ENCODE measurements at places on chromosomes 16 and 17. TPM values are rescaled to one million over a fixed set of nuclear protein-coding genes. Genes with fewer than 3 reads are reported as not detected.
A peak's percentile ranks its signal among the peaks of the same experiment; 100 is the strongest.

VWA3A gene
- total RNA-seq: 0.16 TPM

RAI1 gene
- total RNA-seq: 21.3 TPM

GRB7 gene
- 3.5 TPM for total RNA-seq

CES1 gene
- total RNA-seq: not detected

FGF11 gene
- 5.3 TPM for total RNA-seq

CDK5R1 gene
- 22.5 TPM for total RNA-seq

C1QTNF1 gene
- 0.31 TPM for total RNA-seq

HASPIN gene
- total RNA-seq: 23.2 TPM

DNA sequence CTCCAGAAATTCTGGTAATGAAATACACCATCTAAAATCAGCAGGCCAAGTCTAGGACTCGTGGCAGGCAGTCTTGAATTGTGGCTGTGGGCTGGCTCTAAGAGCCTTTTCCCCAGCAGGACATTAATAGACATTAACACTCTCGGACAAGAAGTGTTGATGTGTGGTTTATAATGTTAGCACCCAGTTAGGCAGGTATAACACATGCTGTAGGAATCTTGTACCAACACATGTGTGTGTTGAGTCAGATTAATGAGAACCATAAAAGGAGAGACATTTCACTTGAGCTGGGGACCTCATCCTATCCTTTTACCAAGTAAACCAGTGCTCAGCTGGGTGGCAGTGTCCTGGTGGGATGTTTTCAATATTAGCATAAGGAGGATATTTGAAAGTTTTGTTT lies 264.5 kb downstream of the FTO start:
- no peak overlapping the region for H3K27ac ChIP-seq
- H3K4me1 ChIP-seq: peaks cover 5% of the 10 kb centered on the region
- no peak for DNase-seq
- H3K36me3 ChIP-seq: no peaks in the 10 kb centered on the region
- H3K4me3 ChIP-seq: no peak overlapping the region

- H3K27ac ChIP-seq: no peak overlapping the region
- H3K4me1 ChIP-seq: no peaks in the 10 kb centered on the region
- H3K4me3 ChIP-seq: no peak overlapping the region
- DNase-seq: no peak
Observed at GRCh38 chr16:16143931-16144330, 79.4 kb downstream of the ABCC6 start.

DNA sequence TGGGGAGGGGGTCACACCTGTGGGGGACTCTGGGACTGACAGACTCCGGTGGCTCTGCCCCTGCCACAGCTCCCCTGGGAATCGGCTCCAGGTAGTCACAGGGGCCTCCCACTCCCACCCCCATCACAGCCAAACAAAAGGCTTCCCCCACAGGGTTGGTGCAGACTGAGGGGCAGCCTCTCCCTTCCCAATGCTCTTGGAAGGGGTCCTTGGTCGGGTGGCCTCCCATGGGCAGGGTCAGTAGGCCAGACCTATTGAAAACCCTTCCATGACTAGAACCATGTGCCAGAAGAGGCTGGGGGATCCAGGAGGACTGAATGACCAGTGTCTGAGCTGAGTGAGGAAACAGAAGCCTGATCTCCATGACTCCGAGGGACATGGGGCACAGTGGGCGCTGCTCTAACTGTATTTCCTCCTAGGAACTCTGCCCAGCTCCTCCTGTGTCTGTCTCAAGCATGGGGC lies 28.6 kb downstream of the TK2 start:
- H3K4me3 ChIP-seq: peak overlapping the region; percentile 90
- peaks cover 98% of the 10 kb centered on the region for H3K4me1 ChIP-seq
- H3K27me3 ChIP-seq: no peaks in the 10 kb centered on the region
- peaks cover 2% of the 10 kb centered on the region for H3K36me3 ChIP-seq
- DNase-seq: no peak

GRCh38 chr17:65799869-65800268 lies 238.4 kb upstream of the AXIN2 start:
- peak overlapping the region; percentile 89 for H3K27ac ChIP-seq
- H3K4me3 ChIP-seq: peak overlapping the region; percentile 61
- peaks cover 27% of the 10 kb centered on the region for H3K4me1 ChIP-seq
- no peak for DNase-seq
- peaks cover 12% of the 10 kb centered on the region for H3K36me3 ChIP-seq
- peaks cover 7% of the 10 kb centered on the region for H3K27me3 ChIP-seq

- no peaks in the 10 kb centered on the region for H3K27me3 ChIP-seq
- H3K27ac ChIP-seq: peak overlapping the region; percentile 89
- DNase-seq: no peak
- peaks cover 48% of the 10 kb centered on the region for H3K36me3 ChIP-seq
- H3K4me3 ChIP-seq: peak overlapping the region; percentile 79
- peaks cover 68% of the 10 kb centered on the region for H3K4me1 ChIP-seq
Observed at GRCh38 chr16:2753733-2754020, 1.2 kb downstream of the SRRM2 start.

- H3K36me3 ChIP-seq: no peaks in the 10 kb centered on the region
- no peak overlapping the region for H3K27ac ChIP-seq
- no peak overlapping the region for H3K4me3 ChIP-seq
- H3K27me3 ChIP-seq: no peaks in the 10 kb centered on the region
Observed at GRCh38 chr17:17935321-17936271, 36.6 kb downstream of the TOM1L2 start.

- no peaks in the 10 kb centered on the region for H3K36me3 ChIP-seq
- DNase-seq: no peak
- H3K27ac ChIP-seq: no peak overlapping the region
Observed at GRCh38 chr17:17760872-17761550, 75.8 kb downstream of the SREBF1 start.

- no peak overlapping the region for H3K4me3 ChIP-seq
- H3K36me3 ChIP-seq: no peaks in the 10 kb centered on the region
- peaks cover 19% of the 10 kb centered on the region for H3K4me1 ChIP-seq
- no peaks in the 10 kb centered on the region for H3K27me3 ChIP-seq
Observed at GRCh38 chr17:51439395-51440229, 179.3 kb downstream of the UTP18 start.

GRCh38 chr17:7588553-7589203 lies 1.2 kb downstream of the SOX15 start:
- DNase-seq: no peak
- peaks cover 5% of the 10 kb centered on the region for H3K36me3 ChIP-seq
- peaks cover 19% of the 10 kb centered on the region for H3K4me1 ChIP-seq

- no peaks in the 10 kb centered on the region for H3K36me3 ChIP-seq
- H3K27ac ChIP-seq: no peak overlapping the region
- no peaks in the 10 kb centered on the region for H3K27me3 ChIP-seq
- no peak for DNase-seq
- no peaks in the 10 kb centered on the region for H3K4me1 ChIP-seq
Observed at GRCh38 chr16:76428858-76429257, 151.7 kb downstream of the CNTNAP4 start.

DNA sequence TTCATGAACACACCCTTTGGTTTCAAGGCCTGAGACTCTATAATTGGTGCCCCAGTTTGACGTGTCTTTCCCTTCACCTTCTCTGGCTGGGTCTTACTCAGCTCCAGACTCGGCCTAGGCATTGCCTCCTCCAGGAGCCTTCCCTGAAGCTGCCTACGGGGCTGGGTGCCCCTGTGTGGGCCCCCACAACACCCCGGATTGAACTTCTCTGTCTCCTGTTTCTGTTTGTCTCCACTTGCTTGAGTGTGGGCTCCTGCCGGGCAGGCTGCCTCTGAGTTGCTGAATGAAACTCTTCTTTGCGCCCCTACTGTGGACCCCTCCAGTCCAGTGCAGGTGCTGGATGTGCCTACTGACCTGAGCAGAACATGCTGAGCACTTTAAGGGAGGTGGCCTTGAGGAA lies 2.3 kb upstream of the MPRIP start:
- H3K4me1 ChIP-seq: peaks cover 32% of the 10 kb centered on the region
- DNase-seq: no peak
- no peaks in the 10 kb centered on the region for H3K27me3 ChIP-seq
- H3K4me3 ChIP-seq: no peak overlapping the region

DNA sequence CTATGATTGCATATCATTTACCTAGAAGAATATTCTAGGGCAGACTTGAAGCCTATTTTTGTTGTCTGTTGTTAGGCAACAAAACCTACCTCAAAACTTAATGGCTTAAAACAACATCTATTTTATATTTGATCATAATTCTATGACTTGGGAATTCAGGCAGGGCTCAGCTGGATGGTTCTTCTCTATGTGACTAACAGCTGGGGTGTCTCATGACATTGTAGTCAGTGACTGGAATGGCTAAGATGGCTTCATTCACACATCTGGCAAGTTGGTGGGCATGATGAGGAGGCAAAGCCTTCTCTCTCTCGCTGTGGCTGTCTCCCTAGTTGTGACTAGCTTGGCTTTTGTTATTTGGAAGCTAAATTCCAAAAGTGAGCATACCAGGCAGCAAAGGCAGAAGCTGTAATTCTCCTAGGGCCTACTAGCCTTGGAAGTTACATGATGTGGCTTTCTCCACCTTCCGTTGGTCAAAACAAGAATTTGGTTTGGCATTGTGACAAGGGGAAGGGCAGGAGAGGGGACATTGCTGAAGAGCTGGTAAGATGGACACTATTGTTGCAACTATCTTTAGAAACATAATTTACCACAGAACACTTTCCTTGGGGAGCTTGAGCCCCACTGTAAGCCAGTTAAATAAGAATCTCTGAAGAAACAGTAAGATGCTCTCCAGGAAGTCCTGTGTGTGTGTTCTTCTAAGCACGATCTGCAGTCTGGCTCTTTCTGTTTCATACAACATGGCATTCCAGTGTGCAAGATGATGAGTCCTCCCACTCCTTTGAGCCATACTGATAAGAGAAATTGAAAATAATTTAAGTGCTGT lies 39.4 kb downstream of the ZNRF1 start:
- DNase-seq: no peak
- peaks cover 16% of the 10 kb centered on the region for H3K36me3 ChIP-seq
- H3K4me1 ChIP-seq: peaks cover 8% of the 10 kb centered on the region
- no peaks in the 10 kb centered on the region for H3K27me3 ChIP-seq
- no peak overlapping the region for H3K4me3 ChIP-seq

- no peak for DNase-seq
- no peak overlapping the region for H3K4me3 ChIP-seq
- peaks cover 6% of the 10 kb centered on the region for H3K36me3 ChIP-seq
- no peak overlapping the region for H3K27ac ChIP-seq
- peaks cover 5% of the 10 kb centered on the region for H3K27me3 ChIP-seq
- no peaks in the 10 kb centered on the region for H3K4me1 ChIP-seq
Observed at GRCh38 chr16:88288303-88288702, 94.5 kb upstream of the ZNF469 start.

DNA sequence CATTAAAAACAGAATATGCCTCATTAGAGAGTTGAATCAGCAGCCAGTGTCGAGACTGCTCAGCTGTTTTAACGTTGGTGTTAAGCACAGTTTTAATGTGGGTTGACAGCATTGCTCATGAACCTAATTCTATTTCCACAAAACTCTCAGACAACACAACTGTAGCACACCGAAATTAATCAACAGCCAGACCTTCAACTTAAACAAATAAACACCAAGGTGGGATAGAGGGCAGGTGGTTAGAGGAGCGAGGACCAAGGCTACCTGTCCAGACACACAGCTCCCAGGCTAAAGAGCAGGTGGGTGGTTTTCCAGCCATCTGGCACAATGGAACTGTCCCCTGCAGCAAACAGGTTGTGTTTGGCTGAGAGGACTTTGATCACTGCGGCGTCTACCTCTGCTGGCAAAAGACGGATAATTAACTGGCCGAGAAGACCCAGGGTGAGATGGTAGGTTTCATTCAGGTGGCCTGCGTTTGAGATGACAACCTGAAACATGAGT lies 69.6 kb upstream of the ATP2A3 start:
- H3K27ac ChIP-seq: no peak overlapping the region
- H3K36me3 ChIP-seq: peaks cover 5% of the 10 kb centered on the region
- DNase-seq: no peak
- no peak overlapping the region for H3K4me3 ChIP-seq

GRCh38 chr17:37488607-37489196 lies 989 bp upstream of the DUSP14 start:
- peaks cover 38% of the 10 kb centered on the region for H3K4me1 ChIP-seq
- H3K36me3 ChIP-seq: no peaks in the 10 kb centered on the region
- no peaks in the 10 kb centered on the region for H3K27me3 ChIP-seq
- peak overlapping the region; percentile 87 for H3K27ac ChIP-seq
- peak overlapping the region; percentile 97 for H3K4me3 ChIP-seq
- peak; percentile 81 for DNase-seq

DNA sequence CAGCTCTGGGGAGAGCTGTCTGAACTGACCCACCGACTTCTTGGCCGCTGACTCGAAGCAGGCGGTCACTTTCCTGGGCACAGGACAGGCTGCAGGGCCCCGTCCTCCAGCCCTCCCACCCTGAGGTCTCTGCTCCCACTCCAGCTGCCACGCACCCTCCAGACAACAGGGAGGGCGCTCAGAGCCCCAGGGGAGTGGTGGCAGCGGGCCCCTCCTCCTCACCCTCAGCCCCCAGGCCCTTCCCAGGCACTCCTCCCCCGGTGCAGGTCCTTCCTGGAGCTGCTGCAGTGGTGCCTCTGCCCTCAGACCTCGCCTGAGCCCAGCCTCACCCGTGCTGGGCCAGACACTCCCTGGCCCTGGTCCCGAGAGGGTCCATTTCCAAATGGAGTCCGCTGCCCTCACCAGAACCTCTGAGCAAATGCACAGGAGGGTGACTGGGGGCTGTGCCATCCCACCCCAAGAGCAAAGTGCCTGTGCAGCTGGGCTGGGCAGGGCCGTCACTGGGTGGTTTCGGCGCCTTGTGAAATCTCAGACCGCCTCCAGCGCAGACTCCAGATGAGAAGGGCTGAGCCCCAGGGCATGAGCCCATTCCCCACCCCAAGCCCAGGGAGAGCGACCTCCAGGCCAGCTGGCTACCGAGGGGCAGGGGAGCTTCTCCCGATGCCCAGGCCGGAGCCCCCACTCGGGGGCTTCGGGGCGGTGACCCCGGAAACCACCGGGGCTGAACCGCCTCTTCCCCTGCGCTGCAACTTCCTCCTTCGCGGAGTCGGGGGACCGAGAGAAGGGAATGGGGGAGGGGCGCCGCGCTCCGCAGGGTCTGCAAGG lies 717 bp downstream of the CYBA start:
- H3K4me1 ChIP-seq: peaks cover 14% of the 10 kb centered on the region
- H3K27me3 ChIP-seq: no peaks in the 10 kb centered on the region
- H3K4me3 ChIP-seq: peak overlapping the region; percentile 92
- H3K36me3 ChIP-seq: peaks cover 8% of the 10 kb centered on the region
- peak overlapping the region; percentile 42 for H3K27ac ChIP-seq

GRCh38 chr16:66135421-66135831 lies 231.1 kb upstream of the CDH5 start:
- H3K36me3 ChIP-seq: no peaks in the 10 kb centered on the region
- H3K27me3 ChIP-seq: no peaks in the 10 kb centered on the region
- no peak overlapping the region for H3K27ac ChIP-seq
- DNase-seq: no peak
- no peaks in the 10 kb centered on the region for H3K4me1 ChIP-seq

GRCh38 chr17:57861000-57861789 lies 11.4 kb upstream of the MRPS23 start:
- H3K27me3 ChIP-seq: peaks cover 44% of the 10 kb centered on the region
- H3K27ac ChIP-seq: no peak overlapping the region
- peak; percentile 20 for DNase-seq
- peak overlapping the region; percentile 88 for H3K4me3 ChIP-seq
